ENCODE measurements at places on chromosomes 6 and 20. TPM values are rescaled to one million over a fixed set of nuclear protein-coding genes. Genes with fewer than 3 reads are reported as not detected.

DNA sequence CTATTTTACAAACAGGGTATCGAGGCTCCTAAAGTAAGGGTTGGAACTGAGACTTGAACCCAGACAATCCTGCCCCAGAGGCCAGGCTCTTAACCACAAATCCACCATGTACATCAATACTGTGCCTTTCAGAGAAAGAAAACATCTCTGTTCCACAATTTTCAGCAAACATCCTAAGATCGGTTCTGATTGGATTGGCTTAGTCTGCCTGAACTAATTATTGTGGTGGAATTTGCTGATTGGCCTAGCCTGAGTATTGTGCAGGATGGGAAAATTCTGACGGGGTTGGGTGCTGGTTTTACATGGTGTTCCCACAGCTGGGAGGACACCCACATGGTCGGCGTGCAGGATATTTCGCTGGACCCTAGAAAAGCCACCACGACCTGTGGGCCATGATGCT is at the start of gene CLPSL1:
CLPSL1 (plus strand) TSS at position 301 of the 400 bp plus-strand sequence; CDS start at position 393, 92 bp downstream.
- no peak for DNase-seq

- DNase-seq = no peak
Observed at GRCh38 chr6:14501914-14502313, 384.3 kb downstream of the CD83 start.

DNA sequence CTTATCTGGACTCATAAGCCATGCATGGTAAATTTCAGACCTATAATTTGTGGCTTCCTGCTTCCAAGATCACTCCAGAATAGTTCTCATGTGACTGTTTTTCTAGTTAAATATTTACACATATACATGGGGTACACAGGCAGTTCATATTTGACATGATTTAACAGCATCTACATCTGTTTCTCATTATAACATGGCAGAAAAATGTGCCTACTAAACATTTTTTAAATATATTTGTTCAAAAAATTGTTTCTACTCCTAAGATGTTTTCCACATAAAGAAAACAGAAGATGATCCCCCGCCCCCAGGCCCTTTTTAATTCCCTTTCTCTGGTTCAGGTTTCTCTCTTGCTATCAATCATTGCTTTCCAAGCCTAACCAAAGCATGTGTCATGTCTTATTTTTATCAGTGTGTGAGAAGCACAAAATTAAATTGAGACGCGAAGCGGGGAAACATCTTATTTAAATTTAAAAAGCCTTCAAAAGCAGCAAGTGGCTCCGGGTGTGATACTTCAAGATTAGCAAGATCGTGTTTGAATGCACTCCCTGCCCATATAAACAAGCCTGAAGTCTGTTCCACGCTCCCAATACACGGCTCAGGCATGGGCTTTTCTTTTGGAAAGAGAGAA is 37.3 kb downstream of the IPCEF1 start:
- DNase-seq = peak; percentile 64

- DNase-seq = no peak
Observed at GRCh38 chr6:156824142-156824541, 47.0 kb downstream of the ARID1B start.

DNA sequence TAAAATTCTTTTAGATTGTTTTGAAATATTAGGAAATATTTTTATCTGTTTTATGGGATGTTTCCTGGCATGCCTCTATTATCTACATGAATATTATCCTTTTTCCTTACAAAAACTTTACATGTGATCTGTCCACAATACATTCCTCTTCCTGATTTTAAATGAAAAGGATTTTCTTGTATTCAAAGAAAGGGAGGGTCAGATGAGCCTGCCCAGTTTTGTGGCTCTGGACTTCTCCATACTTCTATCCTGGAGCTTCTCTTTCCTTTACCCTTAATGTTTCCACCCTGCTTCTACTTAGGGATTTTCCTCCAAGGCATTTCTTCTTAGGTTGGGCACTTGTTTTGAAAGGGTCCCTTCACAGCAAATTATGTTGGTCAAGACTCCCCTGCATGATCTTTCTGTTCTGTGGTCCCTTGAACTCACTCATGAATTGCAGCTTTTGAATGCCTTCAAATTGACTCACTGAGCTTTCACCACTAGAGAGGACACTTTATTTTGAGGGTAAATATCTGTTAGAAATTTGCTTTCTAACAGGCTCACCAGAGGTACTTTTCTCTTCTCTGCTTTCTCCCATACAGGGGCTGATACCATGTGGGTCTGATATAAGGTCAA is 104.9 kb downstream of the CENPW start:
- DNase-seq = peak; percentile 23

GRCh38 chr6:11999246-11999645 is 12.9 kb upstream of the HIVEP1 start:
- DNase-seq = no peak

DNA sequence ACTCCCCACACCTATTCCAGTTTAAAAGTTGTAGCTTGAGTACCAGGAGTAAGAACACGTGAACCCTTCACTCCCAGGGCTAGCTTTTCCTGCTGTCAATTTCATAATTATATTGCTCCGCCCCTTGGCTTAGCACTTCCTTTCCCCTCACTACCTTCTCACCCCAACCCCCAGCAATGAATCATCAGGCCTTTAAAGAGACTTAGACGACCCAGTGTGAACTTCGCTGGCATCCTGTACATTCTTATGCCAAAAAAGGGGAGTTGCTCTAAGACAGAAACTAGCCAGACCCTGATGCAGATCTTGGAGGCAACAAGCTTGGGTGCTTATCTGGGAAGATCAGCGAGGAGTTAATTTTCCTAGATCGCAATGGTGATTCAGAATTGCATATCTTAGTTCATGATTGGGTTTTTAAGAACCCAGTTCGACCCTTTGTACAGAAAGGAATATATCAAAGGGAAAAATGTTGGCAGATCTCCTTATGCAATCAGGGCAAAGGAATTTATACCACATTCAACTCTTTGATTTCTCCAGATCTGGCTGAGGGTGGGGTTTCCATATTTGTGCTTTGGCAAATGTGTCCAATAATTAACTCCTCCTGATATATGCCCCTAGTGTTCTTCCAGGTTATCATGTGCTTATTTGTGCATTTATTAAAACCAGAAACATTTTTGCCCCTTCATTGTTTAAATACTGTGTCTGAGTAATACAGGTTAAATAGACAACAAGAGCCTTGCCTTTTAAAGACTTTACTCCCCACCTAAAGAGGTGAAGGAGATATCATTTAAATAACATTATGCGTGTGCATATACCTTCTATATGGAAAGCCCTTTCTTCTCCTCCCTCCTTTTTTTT is 8.1 kb upstream of the ATXN1 start:
- DNase-seq = peak; percentile 99

DNA sequence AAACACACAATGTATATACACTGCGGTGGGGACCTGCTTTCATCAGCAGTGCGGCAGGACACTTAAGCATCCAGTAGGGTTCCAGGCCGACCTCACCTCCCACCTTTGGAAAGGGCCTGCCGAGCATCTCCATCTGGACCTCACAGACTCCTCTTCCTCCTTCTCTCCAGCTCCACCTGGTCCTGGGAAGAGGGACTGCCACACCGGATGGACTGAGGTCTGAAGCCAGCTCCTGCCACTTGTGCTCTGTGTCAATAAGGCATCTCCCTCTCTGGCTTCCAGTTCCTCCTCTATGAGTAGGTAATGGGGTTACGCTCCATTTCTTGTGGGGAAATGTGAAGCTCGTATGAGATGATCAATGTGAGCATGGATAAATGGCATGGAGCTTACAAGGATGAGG is 19.1 kb upstream of the NNAT start:
- no peak for DNase-seq

GRCh38 chr6:169626649-169627048 is 75.2 kb downstream of the WDR27 start:
- DNase-seq = no peak

PET117 gene
- 23.8 TPM for total RNA-seq

HRH3 gene
- not detected for total RNA-seq

RPS6KA2 gene
- total RNA-seq = 7.3 TPM

HLA-DOA gene
- total RNA-seq = not detected

ZSCAN16 gene
- total RNA-seq = 4.2 TPM

Measured in RPMI7951 (cell line).